ENCODE measurements at places on chromosomes 13 and 19.
A peak's percentile ranks its signal among the peaks of the same experiment; 100 is the strongest.

DNA sequence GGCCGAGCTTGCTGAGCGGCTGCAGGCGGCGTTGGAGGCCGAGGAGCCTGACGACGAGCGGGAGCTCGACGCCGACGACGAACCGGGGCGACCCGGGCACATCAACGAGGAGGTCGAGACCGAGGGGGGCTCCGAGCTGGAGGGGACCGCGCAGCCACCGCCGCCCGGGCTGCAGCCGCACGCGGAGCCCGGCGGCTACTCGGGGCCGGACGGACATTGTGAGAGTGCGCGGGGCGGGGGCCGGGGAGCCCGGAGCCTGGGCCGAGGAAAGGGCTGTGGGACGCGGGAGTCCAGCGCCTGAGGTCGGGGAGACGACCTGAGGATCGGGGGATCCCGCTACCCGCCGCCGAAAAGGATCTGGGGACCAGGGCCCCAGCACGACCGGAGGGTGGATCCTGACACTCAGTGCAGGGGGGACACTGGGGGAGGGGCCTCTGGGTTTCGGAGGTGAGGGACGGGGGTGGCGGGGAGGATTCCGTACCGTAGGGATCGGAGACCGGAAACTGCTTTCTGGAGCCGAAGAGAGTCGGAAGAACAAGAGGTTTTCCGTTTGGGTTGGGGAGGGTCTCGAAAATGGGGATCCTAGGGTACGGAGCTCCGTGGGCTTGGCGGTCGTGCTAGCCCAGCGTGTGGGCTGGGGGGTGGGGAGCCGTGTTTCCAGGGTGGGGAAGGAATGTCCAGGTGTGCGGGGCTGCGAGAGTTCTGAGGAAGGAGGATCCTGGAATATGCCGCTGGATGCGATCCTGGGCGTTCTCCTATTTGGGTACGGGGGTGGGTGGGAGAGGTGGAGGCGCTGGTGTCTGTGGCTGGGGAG is 616 bp downstream of the HNRNPUL1 start:
- peak; percentile 35 for DNase-seq

- DNase-seq: no peak
Observed at GRCh38 chr13:52842441-52842840, 6.0 kb downstream of the PCDH8 start.

DNA sequence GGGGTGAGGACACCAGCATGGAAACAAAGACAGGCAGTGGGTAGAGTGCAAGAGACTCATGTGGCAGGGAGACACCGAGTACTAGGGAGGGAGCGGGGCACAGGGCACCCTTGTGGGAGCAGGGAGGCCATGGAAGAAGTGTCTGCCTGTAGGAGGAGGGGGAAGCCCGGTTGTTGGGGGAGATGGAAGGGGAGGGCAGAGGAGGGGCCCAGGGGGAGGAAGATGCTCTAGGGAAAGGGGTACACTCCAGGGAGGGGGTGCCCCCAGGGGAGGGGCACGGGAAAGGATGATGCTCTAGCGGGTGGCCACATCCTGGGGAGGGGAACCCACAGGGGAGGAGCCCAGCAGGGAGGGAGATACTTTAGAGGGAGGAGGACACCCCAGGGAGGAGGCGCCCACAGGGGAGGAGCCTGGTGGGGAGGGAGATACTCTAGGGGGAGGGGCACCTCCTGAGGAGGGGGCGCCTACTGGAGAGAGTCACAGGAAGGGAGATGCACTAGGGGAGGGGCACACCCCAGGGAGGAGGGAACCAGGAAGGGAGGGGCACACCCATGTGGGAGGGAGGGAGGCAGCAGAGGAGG is 24.9 kb downstream of the CPAMD8 start:
- peak; percentile 58 for DNase-seq

DNA sequence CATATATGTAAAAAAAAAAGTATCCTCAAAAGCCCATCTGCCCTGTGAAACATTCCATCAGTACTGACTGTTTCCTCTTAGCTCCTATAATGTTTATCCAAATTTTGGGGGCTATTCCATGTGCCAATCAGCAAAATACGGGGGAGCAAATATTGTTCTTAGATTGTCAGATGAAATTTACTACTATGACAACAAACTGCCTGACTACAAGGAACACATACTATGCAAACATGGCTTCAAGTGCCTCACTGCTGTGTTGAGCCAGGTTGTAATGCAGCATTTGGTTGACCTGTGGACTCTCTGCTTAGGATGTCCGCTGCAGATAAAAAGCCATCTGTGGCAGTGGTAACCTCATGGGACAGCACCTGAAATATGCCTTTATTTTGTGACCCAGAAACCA is 98.2 kb upstream of the SCEL start:
- no peak for DNase-seq

GRCh38 chr13:107942030-107942617 is 273.2 kb downstream of the LIG4 start:
- DNase-seq: no peak

DNA sequence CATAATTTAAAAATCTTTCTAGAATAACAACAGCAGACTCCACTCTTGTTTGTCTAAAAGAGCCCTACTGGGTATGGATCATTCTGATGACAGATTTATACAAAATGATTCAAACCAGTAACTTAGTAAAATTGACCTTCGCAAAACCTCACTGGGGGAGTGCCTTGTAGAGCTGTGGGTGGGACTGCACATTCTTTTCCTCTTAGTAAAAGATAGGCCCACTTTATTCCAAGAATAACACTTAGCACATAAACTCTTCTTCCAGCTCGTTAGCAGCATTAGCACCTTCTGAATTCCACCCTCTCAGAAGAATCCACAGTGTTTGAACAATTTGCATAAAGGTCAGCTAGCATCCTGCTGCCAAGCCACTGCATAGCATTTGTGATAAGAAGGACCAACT is 106.8 kb downstream of the STOML3 start:
- DNase-seq: no peak

All from activated T-helper 1 cell treated with anti-CD3 and anti-CD28 coated beads, Interleukin-2, amount 50 U/mL, for 16 hours (primary cell).